ENCODE measurements at places on chromosomes 3 and 15. TPM values are rescaled to one million over a fixed set of nuclear protein-coding genes. Genes with fewer than 3 reads are reported as not detected.

LRRC34 gene
- 6.6 TPM for total RNA-seq

MST1R gene
- 0.43 TPM for total RNA-seq

LNP1 gene
- 4.2 TPM for total RNA-seq

SETD2 gene
- 33.3 TPM for total RNA-seq

COL7A1 gene
- total RNA-seq = 23.6 TPM

NRROS gene
- total RNA-seq = 2.0 TPM

MYD88 gene
- 19.5 TPM for total RNA-seq

CPN2 gene
- not detected for total RNA-seq

ZIC4 gene
- total RNA-seq = not detected

CHDH gene
- total RNA-seq = 0.29 TPM

ALS2CL gene
- total RNA-seq = 1.3 TPM

SLC22A13 gene
- 0.43 TPM for total RNA-seq

CACNA1D gene
- under 0.01 TPM for total RNA-seq

ARPIN gene
- total RNA-seq = 9.6 TPM

Measured in placental pericyte (primary cell).